ENCODE measurements at places on chromosomes 5 and 9.

DNA sequence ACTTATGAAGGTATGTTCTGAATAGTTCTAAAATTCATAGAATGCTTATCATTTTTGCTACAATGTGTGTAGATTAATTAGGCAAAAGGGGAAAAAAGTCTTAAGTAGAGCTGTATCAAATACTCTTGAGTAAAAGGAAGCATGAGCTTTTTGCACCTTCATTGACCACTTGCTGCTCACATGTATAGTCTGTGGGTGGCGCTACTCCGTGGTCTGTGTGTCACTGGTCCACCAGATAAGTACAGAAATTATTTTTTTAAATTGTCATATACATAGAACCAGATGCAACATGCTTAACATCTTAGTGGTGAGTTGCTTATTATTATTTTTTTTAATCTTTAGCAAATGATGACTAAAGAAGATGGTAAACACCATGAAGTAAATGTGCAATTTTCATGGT lies 130.2 kb downstream of the MAN2A1 start:
- DNase-seq, result no peak

DNA sequence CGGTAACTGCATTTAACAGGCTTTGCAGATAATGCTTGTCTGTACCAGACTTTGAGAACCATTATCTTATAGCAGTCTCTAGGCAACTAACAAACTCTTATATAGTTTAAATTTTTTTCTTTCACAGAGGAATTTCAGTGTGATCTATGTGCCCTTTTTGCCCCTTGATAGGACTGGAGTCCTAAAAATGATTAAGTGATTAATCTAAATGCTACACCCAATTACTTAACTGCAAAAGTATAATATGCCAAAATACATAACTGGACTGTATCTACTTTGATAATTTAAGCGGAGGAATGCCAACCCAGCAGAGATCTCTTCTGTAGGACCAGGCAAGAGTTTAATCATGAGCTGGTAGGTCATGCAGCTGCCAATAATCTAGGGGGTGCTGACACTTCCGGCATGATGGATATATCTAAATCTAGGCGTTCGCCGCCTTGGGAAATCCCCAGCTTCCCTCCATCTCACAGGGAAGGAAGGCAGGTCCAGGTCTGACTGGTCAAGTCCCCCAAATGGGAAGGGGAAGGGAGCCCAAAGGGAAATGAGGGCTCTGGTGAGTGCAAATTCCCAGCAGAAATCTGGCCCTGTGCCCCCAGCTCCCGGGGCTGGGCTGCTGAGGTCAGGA lies 205.6 kb downstream of the GAPVD1 start:
- DNase-seq, result no peak

DNA sequence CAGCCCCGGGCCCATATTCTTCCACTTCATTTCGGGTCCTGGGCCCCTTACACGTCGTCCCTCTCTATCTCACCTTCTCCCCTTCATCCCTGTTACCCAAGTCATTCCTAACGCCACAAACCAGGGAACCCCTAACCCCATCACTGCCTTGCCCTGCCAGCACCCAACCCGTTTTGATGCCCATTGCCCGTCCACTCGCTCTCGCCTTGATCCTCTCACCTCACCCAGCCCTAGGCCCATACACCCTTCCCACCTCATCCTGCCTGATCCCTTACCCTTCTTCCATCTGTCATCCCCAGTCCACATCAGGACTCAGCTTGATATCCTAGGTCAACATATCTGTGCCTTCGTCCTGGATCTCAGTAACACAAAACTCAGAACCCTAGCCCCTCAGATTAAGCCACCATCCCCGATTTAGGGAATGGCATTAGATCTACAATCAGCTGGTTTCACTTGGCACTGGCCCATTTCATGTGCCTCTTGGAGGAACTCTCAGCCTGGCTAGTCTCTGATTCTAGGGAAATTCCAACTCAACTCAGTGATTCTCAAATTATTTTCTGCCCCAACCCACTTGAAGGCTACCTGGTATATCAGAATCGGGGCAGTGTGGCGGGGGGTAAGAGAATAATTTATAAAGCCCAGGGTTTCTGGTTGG lies 489 bp downstream of the CHMP5 start:
- DNase-seq, result peak; percentile 86

- no peak for DNase-seq
These were observed 37.8 kb downstream of the FAM78A start for GRCh38 chr9:131238402-131239021.

DNA sequence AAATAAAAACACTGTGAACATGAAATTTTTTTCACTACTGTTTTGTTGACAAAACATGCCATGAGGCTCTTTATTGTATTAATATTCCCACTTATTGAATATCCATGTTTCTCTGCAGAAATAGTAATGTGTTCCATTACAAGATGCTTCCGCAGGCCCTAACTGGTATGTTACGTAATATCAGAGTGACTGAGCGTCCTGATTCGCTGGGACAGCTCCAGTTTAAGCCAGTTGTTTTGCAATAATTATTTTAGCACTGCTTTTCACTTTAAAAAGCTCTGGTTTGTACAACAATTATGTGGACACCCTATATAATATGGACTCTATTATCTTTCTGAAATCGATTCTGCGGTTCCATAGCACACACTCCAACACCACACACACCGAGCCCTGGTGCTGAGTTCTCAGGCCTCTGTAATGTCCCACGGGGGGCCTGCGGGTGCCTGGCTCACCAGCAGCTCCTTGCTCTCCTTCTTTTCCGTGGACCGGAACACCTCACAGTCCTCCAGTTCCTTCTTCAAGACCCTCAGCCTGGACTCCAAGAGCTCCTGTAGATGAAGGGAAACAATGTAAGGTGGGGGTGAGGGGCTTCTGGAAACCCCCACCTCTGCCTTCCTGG lies 1.8 kb downstream of the TRIM7 start:
- DNase-seq, result peak; percentile 83

- no peak for DNase-seq
These were observed 41.3 kb upstream of the FOXE1 start for GRCh38 chr9:97811533-97812246.

DNA sequence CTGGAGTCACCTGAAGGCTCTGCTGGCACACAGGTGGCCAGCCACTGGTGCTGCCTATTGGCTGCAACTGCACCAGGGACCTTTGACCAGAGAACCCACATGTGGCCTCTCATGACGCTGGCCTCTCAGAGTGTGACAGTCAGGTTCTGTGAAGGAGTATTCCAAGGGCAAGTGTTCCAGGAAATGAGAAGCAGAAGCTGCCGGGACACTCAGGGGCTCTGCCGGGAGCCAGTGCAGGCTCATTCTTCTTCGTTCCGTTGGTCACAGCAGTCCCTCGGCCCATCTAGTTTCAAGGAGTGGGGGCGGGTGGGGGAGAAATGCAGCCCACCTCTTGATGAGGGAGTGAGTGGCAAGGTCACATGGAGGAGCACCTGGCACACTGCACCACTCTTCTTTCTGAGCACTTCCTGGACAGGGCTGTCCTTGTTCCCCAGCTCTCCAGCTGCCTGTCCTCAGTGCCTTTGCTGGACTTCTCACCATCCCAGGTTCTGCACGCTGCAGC lies 237.5 kb downstream of the GADD45G start:
- no peak for DNase-seq

DNA sequence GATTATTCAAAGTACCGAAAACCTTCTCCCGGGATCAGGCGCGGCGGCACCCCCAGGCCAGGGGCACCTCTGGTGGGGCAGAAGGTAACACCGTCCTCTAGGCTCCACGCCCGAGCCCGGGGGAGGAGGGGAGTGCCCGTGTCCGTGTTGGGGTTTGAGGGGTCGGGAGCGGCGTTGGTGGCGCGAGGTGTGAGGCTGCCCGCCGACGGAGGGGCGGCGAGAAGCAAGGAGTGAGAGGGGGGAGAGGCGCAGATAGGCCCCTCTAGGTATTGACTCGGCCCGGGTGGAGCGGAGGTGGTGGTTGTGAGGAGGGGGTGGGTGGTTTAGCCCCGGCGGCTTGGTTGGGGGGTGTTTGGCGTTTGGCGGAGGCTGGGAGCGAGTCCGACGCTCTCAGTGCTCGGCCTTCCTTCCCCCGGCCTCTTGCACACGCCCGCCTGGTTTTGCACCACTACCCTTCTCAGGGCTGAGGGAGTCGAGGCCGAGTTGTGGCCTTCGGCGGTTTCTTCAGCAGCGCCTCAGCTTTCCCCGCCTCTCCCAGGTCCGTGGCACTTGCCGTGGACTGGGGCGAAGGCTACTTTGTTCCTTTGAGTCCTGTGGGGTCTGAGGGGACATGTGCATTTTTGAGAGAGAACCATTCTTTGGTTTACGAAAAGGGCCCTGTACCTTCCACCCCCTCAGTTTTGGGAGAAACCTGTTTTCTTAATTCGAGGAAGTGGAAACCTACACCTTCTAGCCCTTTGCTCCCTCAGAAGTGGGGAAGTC lies 450 bp downstream of the GPBP1 start:
- DNase-seq, result peak; percentile 69
